ENCODE measurements at places on chromosomes 6 and 20.

DNA sequence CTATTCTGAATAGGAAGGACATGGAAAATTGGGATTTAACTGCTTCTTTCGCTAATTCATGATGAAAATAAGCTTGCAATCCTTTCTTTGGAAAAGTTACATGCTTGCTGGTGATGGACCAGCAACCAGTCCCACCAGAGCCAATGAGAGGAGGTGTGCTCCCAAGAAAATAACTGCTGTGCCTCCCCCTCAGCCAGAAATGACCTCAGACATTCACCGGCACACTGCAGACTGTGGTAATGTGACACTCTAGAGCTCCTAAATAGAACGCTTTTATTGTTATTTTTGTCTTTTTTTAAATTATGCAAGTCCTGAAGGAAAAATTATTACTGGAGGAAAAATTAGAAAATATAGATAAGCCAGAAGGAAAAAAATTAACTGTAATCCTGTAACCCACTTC is 2.6 kb downstream of the PYGB start:
- no peak for DNase-seq

- no peak for DNase-seq
Measured at GRCh38 chr6:139433631-139434419, 59.4 kb upstream of the CITED2 start.

- DNase-seq, result no peak
Measured at GRCh38 chr20:6081236-6081635, 27.4 kb upstream of the LRRN4 start.

DNA sequence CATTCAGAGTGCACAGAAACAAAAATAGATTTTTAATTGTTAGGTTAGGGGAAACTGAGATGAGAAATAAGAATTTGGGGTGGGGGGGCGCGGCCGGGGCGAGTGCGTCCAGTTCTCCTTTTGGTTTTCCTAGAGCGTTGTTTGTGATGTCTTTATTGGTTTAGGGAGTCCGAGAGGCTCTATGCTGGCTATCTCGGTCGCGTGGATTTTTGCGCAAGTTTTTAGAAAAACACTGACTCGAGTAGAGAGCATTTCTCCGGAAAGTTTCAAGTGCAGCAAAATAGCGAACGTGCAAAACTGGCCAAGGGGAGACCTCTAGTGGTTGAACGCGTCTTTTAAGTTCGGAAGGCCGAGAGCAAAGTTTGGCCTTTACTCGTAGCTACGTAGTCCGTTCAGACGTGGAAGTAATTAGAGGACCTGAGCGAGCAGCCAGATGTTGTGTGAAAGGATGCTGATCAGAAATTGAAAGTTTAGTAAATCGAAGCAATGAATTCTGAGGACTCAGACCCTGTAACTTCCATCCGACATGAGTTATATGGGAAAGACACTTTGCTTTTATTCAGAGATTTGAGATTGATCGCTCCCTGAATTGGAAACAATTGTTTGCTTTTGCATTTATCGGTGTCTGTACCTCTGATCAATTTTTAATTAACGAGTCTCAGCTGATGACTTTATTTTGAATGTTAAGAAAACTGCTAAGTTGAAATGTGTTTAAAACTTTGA is 2.7 kb downstream of the L3MBTL3 start:
- peak; percentile 72 for DNase-seq

DNA sequence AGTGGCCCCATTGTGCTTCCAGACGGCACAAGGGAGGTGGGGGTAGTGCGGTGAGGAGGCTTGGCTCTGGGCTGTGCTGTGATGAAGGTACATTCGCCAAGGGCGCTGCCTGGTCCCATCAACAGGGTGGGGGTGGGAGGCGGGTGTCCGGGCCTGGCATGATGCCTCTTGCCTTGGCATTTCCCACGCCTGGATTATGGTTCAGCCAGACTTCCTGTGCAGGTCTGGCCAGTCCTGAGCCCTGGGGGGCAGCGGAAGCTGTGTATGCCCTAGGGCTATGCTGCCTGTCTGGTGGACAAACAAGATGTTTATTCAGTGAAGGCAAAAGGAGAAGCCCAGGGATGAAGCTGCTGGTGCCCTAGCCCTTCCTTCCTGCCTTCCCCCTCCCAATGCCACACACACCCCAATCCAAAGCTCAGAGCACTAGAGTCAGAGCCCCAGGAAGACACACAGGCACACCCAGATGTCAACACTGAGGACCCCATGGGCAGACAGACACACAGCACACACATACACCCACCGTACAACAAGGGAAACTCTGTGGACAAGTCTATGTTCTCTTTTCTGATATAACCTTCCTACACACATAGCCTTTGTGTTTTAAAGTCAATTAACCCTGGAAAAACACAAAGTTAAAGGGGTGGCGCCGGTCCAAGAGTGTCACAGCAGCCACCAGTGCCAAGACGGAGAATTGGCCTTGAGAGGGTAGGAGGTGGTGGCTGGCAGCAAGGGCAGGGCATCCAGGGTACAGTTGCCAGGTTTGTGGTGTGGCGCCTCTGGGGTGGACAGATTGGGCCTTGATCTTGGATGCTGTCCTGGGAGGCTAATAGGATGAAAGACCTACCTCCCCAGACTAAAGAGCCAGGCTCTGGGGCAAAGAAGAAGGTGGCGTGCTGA is 54.7 kb upstream of the SAYSD1 start:
- no peak for DNase-seq

All from stimulated activated naive CD4-positive, alpha-beta T cell treated with Interleukin-2 at 50 U/mL for 16 hours (primary cell).